Activated naive CD8-positive, alpha-beta T cell treated with anti-CD3 and anti-CD28 coated beads for 36 hours (primary cell): ENCODE measurements at places on chromosomes 11 and 22. TPM values are rescaled to one million over a fixed set of nuclear protein-coding genes. Genes with fewer than 3 reads are reported as not detected.

The BTBD18 gene
- total RNA-seq, result not detected

The OR5P2 gene
- total RNA-seq, result not detected

The DNAJB7 gene
- total RNA-seq, result not detected

The LDHAL6A gene
- not detected for total RNA-seq

The MUC6 gene
- not detected for total RNA-seq

The BTG4 gene
- total RNA-seq, result 0.30 TPM

The MRPL49 gene
- 99.9 TPM for total RNA-seq

The PGA5 gene
- not detected for total RNA-seq

The HPX gene
- not detected for total RNA-seq

DNA sequence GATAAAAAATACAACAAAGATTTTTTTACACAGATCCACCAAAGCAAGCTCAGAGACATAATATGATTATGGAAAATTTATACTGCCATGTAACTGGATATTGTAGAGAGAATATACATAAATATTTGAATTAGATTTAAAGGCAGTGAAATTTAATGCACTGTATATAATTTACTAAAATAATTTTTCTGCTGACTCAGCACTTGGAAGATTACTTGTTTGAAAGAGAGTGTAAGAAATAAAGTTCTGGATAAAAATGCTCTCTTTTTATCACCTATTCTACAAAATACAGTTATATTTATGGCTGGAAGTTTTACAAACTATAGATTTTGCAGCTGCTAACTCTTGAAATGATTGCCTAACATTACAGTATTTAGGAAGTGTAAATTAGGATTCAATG lies 628.3 kb upstream of the CHORDC1 start:
- no peak for DNase-seq

DNA sequence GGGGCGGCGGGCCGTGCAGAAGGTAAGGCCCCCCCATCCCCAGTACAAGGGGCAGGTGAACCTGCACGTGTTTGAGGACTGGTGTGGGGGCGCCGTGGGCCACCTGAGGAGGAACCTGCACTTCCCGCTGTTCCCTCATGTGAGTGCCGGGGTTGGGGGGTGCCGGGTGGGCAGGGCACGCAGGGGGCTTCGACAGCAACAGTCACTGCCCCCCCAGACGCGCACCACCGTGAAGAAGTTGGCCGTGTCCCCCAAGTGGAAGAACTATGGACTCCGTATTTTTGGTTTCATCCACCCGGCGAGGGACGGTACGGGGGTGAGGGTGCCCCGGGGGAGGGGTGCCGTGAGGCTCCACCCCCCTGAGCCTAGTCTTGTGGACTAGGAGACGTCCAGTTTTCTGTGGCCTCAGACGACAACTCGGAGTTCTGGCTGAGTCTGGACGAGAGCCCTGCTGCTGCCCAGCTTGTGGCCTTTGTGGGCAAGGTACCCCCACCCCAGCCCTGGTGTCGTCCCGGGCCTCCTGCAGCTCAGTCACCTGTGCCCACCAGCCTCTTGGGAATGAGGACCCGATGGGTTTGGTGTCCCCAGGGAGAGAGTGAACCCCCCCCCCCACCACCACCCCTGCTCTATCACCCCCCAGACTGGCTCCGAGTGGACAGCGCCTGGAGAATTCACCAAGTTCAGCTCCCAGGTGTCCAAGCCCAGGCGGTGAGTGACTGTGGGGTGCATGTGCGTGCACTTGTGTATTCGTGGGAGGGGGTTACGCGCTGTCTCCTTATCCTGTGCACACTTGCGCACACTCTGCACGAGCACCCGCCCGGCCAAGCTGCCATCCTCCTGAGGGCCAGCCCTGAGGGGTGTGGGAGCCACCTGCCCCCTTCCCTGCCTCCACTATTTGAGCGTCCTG lies 3.8 kb downstream of the B4GALNT4 start:
- DNase-seq, result no peak

- peak; percentile 49 for DNase-seq
These were observed 1.2 kb downstream of the DGCR2 start for GRCh38 chr22:19120829-19121630.

DNA sequence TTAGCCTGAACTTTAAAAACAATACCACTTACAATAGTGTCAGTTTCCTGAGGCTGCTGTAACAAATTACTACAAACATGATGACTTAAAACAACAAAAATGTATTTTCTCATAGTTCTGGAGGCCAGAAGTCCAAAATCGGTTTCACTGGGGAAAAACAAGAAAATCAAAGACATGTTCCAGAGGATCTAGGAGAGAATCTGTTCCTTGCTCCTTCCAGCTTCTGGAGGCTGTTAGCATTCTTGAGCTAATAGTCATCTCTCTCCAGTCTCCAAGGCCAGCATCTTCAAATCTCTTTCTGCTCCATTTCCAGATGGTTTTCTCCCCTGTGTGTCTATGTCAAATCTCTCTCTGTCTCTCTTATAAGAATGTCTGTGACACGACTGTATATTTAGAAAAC lies 67.6 kb upstream of the TEAD1 start:
- DNase-seq, result no peak

DNA sequence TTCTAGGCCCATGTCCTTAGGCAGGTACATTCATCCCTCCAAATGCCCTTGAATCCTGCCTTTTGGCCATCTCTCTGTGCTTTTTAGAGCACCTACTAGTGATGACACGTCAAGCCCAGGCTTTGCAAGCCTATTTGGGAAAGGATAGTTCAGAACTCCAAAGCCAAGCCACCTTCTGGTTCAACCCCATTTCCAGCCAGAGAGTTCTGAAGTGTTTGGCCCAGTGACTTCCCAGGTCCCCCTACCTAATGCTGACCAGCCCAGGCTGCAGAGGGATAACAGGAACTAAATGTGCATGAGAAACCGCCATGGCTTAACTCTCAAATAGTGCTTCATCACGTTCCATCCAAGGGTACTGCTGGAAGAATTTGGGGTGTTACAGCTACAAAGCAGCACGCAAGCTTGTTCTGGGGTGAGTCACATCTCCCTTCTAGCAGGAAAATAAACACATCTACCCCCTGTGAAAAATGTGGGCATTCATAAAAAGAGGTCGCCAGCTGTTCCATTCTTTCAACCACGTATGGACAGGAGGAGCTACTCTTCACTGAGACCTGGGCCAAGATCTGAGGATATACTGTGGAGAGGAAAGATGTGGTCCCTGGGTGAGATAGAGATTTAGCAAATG lies 2.0 kb upstream of the FXYD6 start:
- no peak for DNase-seq

DNA sequence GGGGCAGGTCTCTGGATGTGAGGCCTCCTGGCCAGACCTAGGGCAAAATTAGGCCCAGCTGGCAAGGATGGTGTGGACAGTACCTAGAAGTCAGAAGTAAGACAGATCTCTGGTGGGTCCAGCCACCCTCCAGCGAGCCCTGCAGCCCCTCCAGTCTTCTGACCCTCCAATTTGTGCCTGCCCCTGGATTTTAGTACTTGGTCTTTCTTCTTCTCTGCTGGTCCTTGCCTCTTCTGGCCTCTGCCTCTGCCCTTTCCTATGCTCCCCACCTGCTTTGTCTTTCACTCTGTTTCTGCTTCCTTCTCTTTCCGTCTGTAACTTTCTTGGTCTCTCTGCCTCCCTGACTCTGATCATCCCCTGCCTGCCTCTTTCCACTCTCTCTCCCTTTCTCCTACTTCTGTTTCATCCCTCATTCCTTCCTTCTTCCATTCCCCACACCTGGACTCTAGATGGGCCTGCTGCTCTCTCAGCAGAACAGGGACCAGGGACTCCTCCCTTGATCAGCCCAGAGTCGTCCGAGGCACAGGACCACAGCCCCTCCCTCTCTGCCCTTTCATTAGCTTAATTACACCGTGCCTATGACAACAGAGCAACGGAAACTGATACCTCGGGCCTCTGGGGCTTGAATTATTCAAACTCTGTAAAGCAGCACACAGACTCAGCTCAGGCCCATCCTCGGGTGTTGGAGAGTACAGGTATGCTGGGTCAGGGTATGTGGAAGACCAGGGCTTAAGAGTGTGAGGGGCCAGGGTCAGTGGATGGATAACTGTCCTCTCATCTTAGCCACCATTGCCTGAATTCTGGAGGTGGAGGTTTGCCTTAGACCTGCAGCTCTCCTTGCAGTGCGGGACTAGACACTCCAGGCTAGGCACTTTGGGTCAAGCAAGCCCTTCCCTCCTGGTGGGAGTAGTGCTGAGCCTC lies at the start of gene CHRNA10:
Gene CHRNA10 (minus strand): TSS at position 51 of the 921 bp plus-strand sequence. CDS start 72 bp downstream, outside the sequence.
- no peak for DNase-seq

GRCh38 chr11:33735271-33736147 lies 714 bp downstream of the CD59 start:
- DNase-seq, result peak; percentile 62

- no peak for DNase-seq
These were observed 78.5 kb upstream of the PITPNB start for GRCh38 chr22:27997538-27997937.

DNA sequence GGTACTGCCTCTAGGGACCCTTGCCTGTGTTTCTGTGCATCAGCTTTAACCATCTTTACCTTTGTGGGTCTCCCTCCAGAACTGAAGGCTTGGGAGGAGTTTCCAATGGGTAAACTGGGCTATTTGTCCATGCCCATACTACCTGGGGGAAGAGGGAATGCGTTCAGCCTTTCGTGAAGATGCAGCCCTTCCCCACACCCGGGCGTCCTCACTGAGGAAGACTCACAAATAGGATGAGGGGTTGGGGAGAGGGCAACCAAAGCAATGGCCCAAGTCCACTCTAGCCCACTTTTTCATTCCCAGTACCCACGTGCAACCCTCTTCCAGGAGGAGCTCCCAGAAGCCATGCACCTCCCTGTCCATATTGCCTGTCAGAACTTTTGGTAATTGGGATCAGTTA lies 61.8 kb upstream of the ADA2 start:
- no peak for DNase-seq

DNA sequence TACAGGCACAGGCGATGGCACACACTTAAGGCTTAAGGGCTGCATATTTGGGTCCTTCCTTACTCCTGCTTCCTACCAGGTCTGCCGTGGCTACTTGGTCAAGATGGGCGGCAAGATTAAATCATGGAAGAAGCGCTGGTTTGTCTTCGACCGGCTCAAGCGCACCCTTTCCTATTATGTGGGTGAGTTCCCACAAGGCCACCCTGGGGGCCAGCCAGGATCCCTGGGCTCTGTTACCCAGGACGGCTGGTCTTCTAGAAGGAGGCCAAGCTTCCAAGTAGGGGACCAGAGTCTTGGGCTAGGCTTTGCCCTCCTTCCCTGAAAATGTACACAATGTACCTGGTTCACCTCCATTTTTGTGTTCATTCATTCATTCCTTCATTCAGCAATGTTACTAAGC lies 29.1 kb downstream of the TREH start:
- DNase-seq, result no peak

DNA sequence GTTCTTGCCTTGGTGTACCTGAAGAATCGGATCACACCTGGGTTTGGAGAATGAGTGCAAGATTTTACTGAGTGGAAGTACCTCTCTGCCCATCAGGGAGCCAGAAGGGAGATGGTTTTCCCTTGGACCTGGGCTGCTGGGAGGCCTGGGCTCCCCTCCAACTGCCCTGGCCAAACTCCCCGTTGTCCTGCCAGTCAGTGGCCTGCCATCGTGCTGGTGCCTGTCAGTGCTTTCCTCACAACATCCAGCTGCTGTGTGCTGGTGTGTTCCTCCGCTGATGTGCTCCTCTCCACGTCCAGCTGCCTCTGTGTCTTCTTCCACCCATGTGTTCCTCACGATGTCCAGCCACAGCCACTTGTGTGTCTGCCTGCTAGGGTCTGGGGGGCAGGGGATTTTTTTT lies 87.9 kb upstream of the CLPB start:
- no peak for DNase-seq

- peak; percentile 87 for DNase-seq
These were observed 11.6 kb upstream of the RNH1 start for GRCh38 chr11:518463-519202.

DNA sequence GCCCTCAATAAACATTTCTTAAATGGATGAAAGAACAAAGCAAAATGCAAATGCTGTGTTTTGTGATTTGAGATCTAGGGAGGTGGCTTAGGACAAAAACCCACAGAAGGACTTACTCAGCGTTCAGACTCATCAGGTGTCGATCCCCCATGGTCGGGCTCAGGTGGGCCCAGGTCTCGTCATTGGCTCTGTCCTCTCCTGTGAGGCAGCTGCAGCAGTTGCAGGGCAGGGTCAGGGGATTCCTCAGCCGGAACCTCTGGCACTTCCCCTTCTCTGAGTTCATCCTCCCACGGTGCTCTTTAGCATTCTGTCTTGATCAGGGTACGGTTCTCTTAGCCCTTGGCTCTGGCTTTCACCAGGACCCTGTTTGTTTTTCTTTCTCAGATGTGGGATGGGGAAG lies 14.0 kb upstream of the ACR start:
- no peak for DNase-seq
